Esophagus squamous epithelium (tissue), 5 donors: ENCODE measurements at places on chromosomes 1 and 21.

GRCh38 chr1:181128592-181129497 is 40.3 kb downstream of the IER5 start:
- DNase-seq, result no peak

DNA sequence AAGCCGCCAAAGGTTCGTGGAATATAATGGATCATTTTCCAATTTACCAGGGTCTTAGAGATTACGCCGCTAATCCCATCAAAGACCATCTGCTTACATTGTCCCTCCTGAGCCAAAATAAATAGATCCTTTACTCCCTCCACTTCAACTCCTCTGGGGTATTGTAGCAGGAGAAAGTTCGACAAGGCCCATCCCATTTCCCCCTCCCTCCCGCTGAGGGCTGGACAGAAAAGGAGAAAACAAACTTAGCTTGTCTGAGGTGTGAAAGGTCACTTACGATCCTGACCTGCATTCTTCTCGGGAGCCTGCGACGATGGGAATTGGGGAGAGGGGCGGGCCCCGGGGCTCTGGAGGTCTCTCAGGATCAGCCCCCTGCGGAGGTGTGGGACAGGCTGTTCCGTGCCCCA is 60.8 kb downstream of the MEF2D start:
- no peak for DNase-seq

DNA sequence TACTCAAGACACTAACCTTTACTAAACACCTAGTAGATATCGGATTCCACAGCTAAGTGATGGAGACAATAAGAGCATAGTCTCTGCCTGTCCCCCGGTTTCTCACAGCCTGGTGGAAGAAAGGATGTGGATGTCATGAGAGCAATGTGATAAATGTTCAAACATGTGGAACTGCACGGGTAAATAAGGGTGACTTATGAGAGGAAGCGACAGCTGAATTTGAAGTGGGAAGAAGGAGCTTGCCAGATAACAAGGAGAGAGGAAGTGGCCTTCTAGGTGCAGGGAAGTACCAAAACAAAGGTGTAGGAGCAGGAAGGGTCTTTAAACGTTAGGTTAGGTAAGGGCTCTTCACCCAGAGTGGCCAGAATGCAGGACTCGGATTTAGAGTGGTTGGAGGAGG is 178.6 kb upstream of the NRIP1 start:
- DNase-seq, result no peak

GRCh38 chr1:177426497-177426896 is 255.7 kb downstream of the BRINP2 start:
- no peak for DNase-seq

- DNase-seq, result no peak
Measured at GRCh38 chr1:191151321-191151807, 673.7 kb upstream of the BRINP3 start.

DNA sequence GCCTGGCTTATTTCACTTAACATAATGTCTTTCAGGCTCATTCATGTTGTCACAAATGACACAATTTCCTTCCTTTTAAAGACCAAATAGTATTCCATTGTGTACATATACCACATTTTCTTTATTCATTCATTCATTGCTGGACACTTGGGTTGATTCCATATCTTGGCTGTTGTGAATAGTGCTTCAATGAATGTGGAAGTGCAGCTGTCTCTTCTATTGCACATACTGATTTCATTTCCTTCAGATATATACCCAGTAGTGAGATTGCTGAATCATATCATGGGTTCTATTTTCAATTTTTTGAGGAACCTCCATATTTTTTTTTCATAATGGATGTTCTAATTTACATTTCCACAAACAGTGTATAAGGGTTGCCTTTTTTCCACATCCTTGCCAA is 38.6 kb upstream of the WLS start:
- no peak for DNase-seq

DNA sequence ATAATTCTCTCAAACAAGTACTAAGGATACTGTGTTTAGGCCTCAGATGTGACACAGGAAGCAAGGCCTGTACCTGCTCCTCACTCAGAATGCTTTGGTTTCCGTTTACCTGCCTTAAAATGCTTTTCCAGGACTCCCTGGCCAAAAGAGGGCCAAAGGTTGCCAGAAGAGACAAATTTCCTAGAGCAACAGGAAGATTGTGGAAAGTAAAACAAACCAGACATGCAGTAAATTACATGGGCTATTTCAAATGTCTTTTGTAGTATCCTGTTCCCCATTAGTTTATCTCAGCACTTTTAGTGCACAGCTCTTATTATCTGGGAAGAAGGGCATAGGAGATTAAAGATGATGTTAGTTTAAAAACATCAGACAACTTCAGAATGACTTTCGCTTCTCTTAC is 280.0 kb downstream of the NFIA start:
- DNase-seq, result no peak

DNA sequence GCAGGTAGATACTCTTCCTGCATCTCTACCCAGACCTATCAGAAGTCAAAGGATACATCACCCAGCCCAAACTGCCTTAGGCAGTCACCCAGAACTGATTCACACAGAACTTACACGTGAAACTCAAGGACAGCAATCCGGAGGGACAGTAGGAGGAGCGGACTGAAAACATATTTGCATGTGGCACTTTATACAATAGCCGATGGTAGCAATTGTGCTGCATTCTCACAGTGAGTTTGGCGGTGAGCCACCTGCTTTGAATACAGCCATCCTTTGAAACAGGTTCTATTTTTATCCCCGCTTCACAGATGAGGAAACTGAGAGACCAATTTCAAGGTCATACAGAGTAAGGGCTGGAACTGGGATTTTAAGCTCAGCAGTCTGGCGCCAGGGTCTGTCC is 69.5 kb downstream of the EDEM3 start:
- DNase-seq, result no peak

DNA sequence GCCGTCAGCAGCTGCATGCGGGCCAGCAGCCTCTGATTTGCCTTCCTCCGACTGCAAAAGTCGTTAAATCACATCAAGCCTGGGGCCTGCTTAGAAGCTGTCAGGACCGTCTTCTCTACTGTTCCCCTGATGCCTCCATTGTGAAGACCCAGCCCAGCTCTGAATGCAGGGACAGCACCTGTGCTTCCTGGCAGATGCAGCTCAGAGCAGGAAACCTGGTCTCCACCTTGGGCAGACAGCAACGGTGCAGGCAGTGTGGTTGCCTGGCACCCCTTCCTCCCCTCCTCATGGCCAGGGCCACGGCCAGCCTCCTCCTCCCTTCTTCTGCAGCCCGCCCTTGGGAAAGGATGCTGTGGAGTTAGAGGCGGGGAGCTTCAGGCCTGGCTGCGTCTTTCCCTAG is 92.3 kb upstream of the COL6A1 start:
- no peak for DNase-seq

GRCh38 chr1:193190096-193190744 is 3.8 kb upstream of the B3GALT2 start:
- no peak for DNase-seq

DNA sequence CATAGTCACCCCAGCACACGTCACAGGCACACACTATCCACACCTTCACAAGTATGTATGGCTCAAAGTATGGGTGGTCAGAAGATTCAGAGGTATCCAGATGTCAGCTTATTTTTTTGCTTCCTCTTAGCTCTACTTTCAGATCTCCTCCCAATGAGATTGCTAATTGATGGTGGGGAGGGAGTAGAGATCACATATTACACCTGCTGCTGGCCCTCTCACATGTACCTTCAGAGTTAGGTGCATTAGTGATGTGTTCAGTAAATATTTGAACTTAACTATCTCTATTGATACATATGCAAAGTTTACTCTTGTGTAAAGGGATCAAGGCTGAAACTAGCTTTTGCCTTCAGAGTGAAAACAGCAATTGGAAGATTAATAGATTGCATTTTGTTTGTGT is 262.6 kb downstream of the PCP4 start:
- no peak for DNase-seq

DNA sequence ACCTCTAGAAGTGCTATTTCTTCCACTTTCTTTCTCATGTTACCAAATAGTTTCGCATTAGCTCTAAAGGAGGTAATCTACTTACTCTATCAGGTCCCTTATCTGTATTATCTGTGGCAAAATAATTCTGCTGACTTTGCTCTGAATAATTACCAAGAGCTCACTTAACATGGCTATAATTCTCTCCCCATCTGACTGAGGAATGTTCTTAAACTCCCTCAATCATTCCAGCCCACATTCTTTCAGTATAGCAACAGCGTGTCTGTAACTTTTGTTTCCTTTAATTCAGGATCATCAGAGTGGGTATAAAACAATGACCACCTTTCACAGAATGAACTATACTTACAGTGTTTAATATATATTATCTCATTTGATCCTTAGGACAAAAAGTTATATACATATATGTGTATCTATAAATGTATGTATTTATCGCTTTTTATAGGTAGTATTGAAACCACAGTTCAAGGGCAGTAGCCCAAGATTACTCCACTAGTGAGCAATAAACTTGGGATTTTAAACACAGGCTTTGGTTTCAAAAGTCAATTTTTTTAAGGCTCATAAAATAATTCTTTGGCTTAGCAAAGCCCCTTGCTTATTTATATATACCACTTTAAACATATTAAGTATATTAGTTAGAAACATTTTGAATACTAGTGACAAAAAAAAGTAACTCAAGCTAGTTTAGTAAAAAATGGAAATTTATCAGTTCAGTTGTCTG is 36.1 kb upstream of the ST6GALNAC3 start:
- DNase-seq, result no peak

GRCh38 chr1:201507360-201507675 is 395 bp upstream of the CSRP1 start:
- no peak for DNase-seq

GRCh38 chr1:241722947-241723346 is 70.9 kb downstream of the WDR64 start:
- DNase-seq, result no peak

DNA sequence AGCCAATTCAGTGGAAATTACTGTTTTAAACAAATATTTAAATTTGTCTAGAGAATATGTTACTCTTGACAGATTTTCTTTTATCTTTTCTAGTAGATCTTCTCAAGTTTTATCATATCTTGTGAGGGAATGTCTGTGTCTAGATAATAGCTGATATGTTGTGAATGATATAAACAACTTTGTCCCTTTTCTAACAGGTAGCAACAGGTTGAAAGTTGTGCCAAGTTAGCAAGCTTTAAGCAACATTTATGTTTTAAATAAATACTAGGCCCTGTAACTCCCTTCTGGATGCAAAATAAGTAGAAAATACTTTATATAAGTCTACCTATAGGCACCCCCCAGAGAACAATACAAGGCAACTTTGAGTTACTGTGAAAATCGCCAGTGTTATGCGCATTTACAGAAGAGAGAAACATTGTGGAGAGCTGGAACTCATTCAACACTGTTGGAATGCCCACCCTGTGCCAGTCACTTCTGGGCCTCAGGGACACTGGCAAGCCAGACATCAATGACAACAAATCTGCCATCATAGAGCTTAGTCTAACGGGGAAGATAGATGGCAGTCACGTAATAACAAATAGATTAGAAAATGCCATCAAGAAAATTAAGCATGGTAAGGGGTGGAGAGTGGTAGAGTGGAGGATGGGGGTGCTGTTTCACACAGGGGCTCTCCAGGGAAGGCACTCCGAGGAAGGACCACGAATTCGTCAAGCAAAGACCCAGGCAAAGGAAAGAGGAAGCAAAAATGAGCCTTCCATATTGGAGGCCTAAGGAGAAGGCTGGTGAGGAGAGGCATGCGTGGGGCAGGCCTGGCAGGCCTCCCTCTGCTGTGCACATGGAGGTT is 4.4 kb downstream of the MAP3K21 start:
- DNase-seq, result no peak

DNA sequence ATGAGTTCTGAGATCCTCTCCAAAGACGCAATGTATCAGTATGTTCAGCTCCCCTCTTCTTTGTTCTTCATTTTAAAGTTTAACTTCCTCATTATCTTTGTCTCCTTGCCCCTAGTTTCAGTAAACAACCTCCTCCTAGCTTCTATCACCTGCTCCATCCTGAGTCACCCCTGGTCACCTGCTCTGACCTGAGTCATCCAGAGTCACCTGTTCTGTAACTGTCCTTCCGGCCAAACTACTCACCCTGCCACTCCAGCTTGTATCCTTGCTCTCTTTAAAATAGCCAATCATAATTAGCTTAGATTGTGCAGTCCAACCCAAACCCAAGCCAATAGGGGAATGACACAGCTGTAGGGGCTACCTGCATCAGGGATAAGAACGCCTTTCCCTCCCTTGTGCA is 332.0 kb downstream of the OLFM3 start:
- no peak for DNase-seq

- DNase-seq, result no peak
Measured at GRCh38 chr1:156553860-156554485, 18.4 kb downstream of the IQGAP3 start.

GRCh38 chr1:116891396-116892079 is 18.2 kb upstream of the PTGFRN start:
- DNase-seq, result no peak

GRCh38 chr1:28507646-28508434 is 2.0 kb downstream of the RCC1 start:
- DNase-seq, result no peak

GRCh38 chr21:43639470-43640353 is 19.6 kb downstream of the HSF2BP start:
- DNase-seq, result no peak

GRCh38 chr21:42361286-42361685 is 5.0 kb downstream of the TFF1 start:
- no peak for DNase-seq

DNA sequence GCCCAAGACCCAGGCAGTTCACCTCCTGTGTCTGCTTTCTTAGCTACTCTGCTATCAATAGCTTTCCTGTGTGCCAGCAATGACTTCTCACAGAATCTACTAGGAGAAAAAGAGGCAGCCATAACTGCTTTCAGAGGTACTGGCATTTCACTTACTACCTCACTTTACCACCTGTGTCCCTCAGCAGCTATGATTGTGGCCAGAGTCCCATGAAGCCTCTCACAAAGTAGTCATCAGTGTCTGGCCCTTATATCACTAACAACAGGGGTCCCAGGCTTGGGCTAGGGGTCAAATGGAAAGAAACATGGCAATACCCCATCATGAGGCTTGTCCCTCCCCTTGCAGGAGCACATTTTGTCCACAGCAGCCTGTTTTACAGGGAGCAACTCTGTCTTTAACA is 62.7 kb upstream of the EPS8L3 start:
- DNase-seq, result no peak

GRCh38 chr1:25771221-25772114 is 28.5 kb upstream of the SELENON start:
- DNase-seq, result no peak

DNA sequence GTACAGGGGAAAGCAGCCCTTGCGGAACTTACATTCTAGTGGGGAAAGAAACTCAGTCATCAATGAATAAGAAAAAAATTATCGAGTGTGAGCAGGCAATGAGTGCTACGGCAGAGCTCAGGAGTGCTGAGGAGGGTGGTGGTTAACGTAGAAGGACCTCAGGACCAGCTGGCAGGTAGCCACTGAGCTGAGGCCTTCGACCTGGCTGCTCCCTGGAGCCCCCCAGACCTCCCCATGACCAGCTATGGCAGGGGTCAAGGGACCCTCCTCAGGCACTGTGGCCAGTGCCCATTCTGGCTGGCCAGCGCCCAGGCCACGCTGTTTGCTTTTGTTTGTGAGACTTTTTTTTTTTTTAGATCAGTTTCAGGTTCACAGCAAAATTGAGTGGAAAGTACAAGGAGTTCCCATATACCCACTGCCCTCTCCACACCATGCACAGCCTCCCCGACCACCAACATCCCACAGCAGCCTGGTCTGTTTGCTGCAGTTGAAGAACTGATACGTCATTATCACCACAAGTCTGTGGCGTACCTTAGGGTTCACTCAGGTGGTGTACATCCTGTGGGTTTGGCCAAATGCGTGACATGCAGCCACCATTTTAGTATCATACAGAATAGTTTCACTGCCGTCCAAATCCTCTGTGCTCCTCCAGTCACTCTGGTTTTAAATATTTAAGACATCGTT is 11.8 kb upstream of the TTC22 start:
- no peak for DNase-seq
